Bronchial smooth muscle cell (primary cell): ENCODE measurements at places on chromosomes 1 and 21. TPM values are rescaled to one million over a fixed set of nuclear protein-coding genes. Genes with fewer than 3 reads are reported as not detected.

Gene CATSPERE
- total RNA-seq, result 0.77 and 1.1 TPM in 2 replicates

Gene P3R3URF
- total RNA-seq, result not detected in 2 replicates

Gene THEM5
- total RNA-seq, result not detected in 2 replicates

Gene OR2L8
- total RNA-seq, result not detected in 2 replicates

Gene SH2D1B
- total RNA-seq, result under 0.01 TPM in 1 of 2 replicates, not detected in the other

Gene SLC9C2
- total RNA-seq, result not detected in 2 replicates
